ENCODE measurements at places on chromosomes 2 and 18. TPM values are rescaled to one million over a fixed set of nuclear protein-coding genes. Genes with fewer than 3 reads are reported as not detected.
A peak's percentile ranks its signal among the peaks of the same experiment; 100 is the strongest.

- H3K27ac ChIP-seq, result no peak overlapping the region
- no peaks in the 10 kb centered on the region for H3K36me3 ChIP-seq
- H3K4me1 ChIP-seq, result peaks cover 50% of the 10 kb centered on the region
- peak overlapping the region; percentile 52 for H3K4me3 ChIP-seq
- DNase-seq, result no peak
Measured at GRCh38 chr18:79521416-79522205, 125.9 kb downstream of the NFATC1 start.

DNA sequence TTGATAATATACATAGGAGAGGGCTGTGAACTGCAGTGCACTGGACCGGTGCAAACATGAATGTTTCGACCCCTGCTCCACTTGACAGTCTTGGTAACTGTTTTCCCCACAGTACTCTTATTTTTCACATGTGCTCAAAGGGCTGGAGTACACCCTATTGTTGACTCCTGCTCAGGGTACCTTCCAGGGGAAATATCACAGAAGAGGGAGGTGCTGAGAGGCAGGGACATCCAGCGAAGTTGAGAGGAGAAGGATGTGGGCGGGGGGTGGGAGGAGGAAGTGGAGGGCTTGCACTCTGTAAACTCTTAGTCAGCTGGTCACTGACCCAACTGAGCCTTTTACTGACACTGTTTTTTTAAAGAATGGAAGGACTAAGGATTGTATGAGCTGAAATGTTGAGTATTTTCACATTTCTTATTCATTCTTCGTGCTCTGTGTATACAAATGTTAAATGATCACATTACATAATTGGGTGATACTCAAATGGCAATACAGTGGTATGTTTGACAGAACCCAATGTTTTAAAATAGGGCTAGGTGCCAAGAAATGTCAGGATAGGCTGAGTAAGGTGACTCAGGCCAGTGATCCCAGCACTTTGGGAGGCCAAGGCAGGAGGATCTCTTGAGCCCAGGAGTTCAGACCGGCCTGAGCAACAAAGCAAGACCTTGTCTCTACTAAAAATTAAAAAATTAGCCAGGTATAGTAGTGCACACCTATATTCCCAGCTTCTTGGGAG is 10.0 kb downstream of the INPP4A start:
- DNase-seq, result peak; percentile 79
- peak overlapping the region; percentile 78 for H3K4me3 ChIP-seq
- H3K36me3 ChIP-seq, result no peaks in the 10 kb centered on the region

Gene CD8B2
- 0.61 TPM for total RNA-seq

- DNase-seq, result no peak
- H3K4me1 ChIP-seq, result no peaks in the 10 kb centered on the region
- no peak overlapping the region for H3K4me3 ChIP-seq
- H3K36me3 ChIP-seq, result peaks cover 4% of the 10 kb centered on the region
- H3K27me3 ChIP-seq, result peaks cover 30% of the 10 kb centered on the region
- no peak overlapping the region for H3K27ac ChIP-seq
Measured at GRCh38 chr18:61782545-61782944, 110.3 kb downstream of the RNF152 start.

Gene PAX8
- total RNA-seq, result 1.8 TPM

GRCh38 chr2:8332646-8333045 is 349.2 kb upstream of the ID2 start:
- H3K4me1 ChIP-seq, result peaks cover 62% of the 10 kb centered on the region
- no peaks in the 10 kb centered on the region for H3K27me3 ChIP-seq
- H3K36me3 ChIP-seq, result peaks cover 2% of the 10 kb centered on the region
- no peak for DNase-seq
- H3K27ac ChIP-seq, result peak overlapping the region; percentile 58

- no peaks in the 10 kb centered on the region for H3K4me1 ChIP-seq
- H3K27ac ChIP-seq, result no peak overlapping the region
- no peak for DNase-seq
- no peaks in the 10 kb centered on the region for H3K27me3 ChIP-seq
Measured at GRCh38 chr18:13653746-13654433, 72.5 kb downstream of the FAM210A start.

Gene TXNL1
- total RNA-seq, result 60.5 TPM

GRCh38 chr2:42367835-42368234 is 6.8 kb upstream of the COX7A2L start:
- no peaks in the 10 kb centered on the region for H3K4me1 ChIP-seq
- H3K36me3 ChIP-seq, result no peaks in the 10 kb centered on the region
- no peak for DNase-seq
- no peak overlapping the region for H3K4me3 ChIP-seq
- H3K27ac ChIP-seq, result no peak overlapping the region
- H3K27me3 ChIP-seq, result no peaks in the 10 kb centered on the region

GRCh38 chr18:22170421-22171257 is 1.2 kb downstream of the GATA6 start:
- no peak overlapping the region for H3K27ac ChIP-seq
- no peak for DNase-seq
- H3K4me1 ChIP-seq, result peaks cover 16% of the 10 kb centered on the region
- peaks cover 46% of the 10 kb centered on the region for H3K27me3 ChIP-seq

- H3K27me3 ChIP-seq, result peaks cover 30% of the 10 kb centered on the region
- no peaks in the 10 kb centered on the region for H3K36me3 ChIP-seq
- H3K4me1 ChIP-seq, result no peaks in the 10 kb centered on the region
- no peak overlapping the region for H3K4me3 ChIP-seq
- no peak for DNase-seq
Measured at GRCh38 chr2:10820562-10820961, 8.0 kb upstream of the PDIA6 start.

Gene LCT
- 0.50 TPM for total RNA-seq

GRCh38 chr2:88167740-88168139 is 2.4 kb upstream of the THNSL2 start:
- peaks cover 10% of the 10 kb centered on the region for H3K4me1 ChIP-seq
- no peak for DNase-seq
- no peak overlapping the region for H3K4me3 ChIP-seq
- H3K36me3 ChIP-seq, result no peaks in the 10 kb centered on the region

Gene ALLC
- total RNA-seq, result not detected

- H3K4me3 ChIP-seq, result no peak overlapping the region
- no peak overlapping the region for H3K27ac ChIP-seq
- no peaks in the 10 kb centered on the region for H3K4me1 ChIP-seq
- H3K27me3 ChIP-seq, result no peaks in the 10 kb centered on the region
- DNase-seq, result no peak
- peaks cover 4% of the 10 kb centered on the region for H3K36me3 ChIP-seq
Measured at GRCh38 chr2:79103214-79103613, 15.4 kb upstream of the REG1B start.

DNA sequence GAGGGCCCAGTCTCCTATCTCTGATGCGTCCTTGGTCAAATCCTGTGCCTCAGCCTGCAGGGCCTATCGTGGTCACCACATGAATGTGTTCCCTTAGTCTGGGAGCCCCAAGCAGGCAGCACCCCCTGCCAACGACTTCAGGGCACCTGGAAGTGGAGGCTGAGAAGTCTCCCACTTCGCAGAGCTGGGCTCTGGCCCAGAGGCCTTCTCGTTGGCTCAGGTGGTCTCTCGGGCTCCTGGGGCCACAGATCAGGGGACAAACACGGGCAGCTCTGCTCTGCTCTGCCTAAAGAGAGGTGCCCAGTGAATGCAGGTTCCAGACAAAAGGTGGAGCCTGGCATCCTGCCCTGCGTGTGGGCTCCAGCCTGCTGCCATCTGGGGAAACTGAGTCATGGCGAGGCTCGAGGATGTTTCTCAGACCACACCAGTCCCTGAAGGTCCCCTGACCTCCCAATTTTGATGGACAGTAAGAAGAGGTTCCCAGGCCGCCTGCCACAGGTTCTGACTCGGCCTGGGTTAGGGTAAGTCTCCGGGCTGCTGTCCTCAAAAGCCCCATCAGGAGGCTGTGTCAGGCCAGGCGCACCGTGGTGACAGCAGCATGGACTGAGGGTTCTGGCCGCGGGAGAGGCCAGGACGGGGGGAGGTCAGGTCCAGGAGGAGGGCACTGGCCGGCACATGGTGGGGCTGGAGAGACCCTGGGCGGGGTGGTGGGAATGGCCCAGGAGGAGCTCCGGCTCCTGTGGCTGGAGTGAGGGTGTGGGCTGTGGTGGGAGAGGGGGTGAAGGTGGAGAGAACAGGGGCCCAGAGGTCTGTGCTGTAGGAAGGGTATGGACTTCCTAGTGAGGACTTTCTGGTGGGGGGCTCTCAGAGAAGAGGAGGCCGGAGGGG is 1.4 kb upstream of the TEKT4 start:
- H3K36me3 ChIP-seq, result no peaks in the 10 kb centered on the region
- no peak overlapping the region for H3K4me3 ChIP-seq
- H3K27ac ChIP-seq, result no peak overlapping the region

DNA sequence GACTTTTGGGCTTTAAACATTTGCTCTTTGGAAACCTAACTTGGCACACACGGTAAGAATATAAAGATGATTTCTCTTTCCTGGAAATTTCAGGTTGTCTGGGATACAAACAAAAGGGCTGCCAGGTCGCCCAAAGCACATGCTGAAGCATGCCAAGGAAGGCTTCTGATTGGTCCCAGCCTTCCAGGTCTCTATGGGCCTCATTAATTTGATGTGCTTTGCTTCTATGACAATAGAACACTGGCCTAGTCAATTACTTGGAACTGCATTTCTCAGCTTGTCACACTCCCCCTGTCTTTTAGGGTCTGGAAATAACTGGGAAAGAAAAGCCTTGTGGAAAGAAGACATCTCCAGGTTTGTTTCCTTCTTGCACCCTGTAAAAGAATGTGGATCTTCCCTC is 228.9 kb downstream of the ADCYAP1 start:
- H3K4me1 ChIP-seq, result no peaks in the 10 kb centered on the region
- no peaks in the 10 kb centered on the region for H3K36me3 ChIP-seq
- no peak overlapping the region for H3K27ac ChIP-seq
- H3K4me3 ChIP-seq, result no peak overlapping the region
- no peak for DNase-seq
- no peaks in the 10 kb centered on the region for H3K27me3 ChIP-seq

DNA sequence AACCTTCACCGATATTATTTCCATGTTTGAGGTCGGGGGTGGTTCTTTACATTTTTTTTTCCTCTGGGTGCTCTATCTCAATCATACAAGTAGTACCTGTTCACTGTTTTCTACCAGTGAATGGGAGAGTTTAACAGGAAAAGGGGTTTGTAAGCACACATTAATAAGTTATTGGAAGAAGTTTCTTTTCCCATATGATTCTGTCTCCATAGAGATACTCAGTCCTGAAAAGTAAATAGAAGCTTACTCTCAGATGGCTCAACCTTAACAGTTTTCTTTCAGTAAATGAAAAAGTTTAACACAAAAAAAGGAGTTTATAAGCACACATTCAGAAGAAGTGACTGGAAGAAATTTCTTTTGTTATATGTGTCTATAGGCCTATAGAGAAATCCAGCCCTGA is 995.6 kb upstream of the SLC39A10 start:
- H3K4me1 ChIP-seq, result no peaks in the 10 kb centered on the region
- no peak overlapping the region for H3K4me3 ChIP-seq
- no peak for DNase-seq
- H3K27me3 ChIP-seq, result no peaks in the 10 kb centered on the region
- no peak overlapping the region for H3K27ac ChIP-seq

Gene SULT1C4
- not detected for total RNA-seq

DNA sequence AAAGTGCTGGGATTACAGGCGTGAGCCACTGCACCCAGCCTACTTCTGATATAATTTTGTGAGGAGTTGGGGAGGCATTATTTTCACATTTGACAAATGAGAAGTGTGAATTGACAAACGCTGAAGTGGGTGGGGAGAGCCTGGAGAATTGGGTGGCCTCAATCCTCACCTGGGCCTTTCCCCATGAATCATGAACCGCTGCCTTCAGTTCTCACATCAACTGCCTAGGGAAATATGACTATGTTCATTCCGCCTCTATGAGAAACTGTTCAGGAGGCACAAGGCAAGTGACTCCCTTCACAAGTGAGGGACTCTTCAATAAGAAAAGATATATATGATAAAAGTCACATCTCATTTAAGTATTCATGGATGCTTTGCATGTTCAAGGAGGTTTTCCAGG is 96.6 kb upstream of the RND3 start:
- no peaks in the 10 kb centered on the region for H3K4me1 ChIP-seq
- no peak overlapping the region for H3K4me3 ChIP-seq
- H3K36me3 ChIP-seq, result peaks cover 2% of the 10 kb centered on the region

GRCh38 chr2:237440819-237441281 is 26.9 kb upstream of the COL6A3 start:
- no peak for DNase-seq
- peaks cover 14% of the 10 kb centered on the region for H3K27me3 ChIP-seq
- peak overlapping the region; percentile 10 for H3K27ac ChIP-seq
- no peaks in the 10 kb centered on the region for H3K36me3 ChIP-seq
- H3K4me3 ChIP-seq, result peak overlapping the region; percentile 55

GRCh38 chr2:121722479-121722878 is 14.2 kb downstream of the NIFK start:
- H3K27ac ChIP-seq, result peak overlapping the region; percentile 62
- peaks cover 7% of the 10 kb centered on the region for H3K36me3 ChIP-seq
- peaks cover 8% of the 10 kb centered on the region for H3K4me1 ChIP-seq
- no peak for DNase-seq

Gene SCTR
- not detected for total RNA-seq

DNA sequence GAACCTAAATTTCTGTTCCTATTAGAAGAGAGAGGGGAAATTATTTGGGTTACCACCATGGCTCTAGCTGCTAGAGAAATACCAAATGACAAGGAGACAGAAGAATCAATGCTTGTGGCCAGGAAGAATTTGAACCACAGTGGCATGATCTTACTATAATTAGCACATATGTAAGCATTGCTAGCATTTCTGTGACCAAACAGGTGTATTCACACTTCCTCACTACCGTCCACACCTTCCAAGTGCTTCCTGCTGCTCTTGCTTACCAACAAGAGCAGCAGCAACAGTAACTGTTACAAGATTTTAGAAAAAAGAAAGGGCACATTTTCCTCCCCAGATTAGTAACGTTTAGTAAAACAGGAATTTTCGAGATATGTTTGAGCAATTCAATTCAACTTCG is 60.5 kb downstream of the CDH7 start:
- H3K36me3 ChIP-seq, result no peaks in the 10 kb centered on the region
- H3K27me3 ChIP-seq, result no peaks in the 10 kb centered on the region
- no peak overlapping the region for H3K4me3 ChIP-seq
- H3K27ac ChIP-seq, result no peak overlapping the region
- H3K4me1 ChIP-seq, result no peaks in the 10 kb centered on the region
- no peak for DNase-seq

Gene MERTK
- total RNA-seq, result 0.40 TPM

DNA sequence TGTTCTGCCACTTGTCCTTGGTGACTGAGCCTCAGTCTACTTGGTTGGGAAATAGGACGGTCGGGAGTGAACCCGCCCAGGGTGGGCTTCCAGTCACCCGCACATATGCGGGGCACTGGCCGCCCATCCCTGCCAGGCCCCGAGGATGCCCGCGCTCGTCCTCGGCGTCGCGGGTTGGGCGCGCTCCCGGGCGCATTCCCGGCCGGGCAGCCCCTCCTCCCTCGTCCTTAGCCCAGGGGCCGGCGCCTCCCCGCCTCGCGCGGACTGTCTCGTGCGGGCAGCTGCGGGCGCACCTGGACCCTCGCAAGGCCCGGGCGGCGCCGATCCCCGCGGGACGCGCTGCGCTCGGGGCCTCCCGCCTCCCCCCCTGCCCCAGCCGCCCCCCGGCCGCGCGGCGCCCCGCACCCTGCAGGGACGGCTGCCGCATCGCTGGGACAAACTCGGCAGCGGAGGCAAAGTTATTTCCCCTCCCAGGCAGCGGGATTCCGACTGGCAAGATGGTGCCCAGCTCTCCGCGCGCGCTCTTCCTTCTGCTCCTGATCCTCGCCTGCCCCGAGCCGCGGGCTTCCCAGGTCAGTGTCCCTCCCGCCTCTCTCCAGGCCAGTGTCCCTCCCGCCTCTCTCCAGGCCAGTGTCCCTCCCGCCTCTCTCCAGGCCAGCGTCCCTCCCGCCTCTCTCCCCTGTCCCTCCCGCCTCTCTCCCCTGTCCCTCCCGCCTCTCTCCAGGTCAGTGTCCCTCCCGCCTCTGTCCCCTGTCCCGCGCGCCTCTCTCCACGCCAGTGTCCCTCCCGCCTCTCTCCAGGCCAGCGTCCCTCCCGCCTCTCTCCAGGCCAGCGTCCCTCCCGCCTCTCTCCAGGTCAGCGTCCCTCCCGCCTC is at the start of gene FBLN7:
FBLN7 (plus strand) TSS at position 227 of the 874 bp plus-strand sequence; CDS start at position 498, 271 bp downstream.
- H3K4me3 ChIP-seq, result peak within 1 kb of the TSS; percentile 67
- H3K27ac ChIP-seq, result no peak within 1 kb of the TSS
- DNase-seq, result no peak
- H3K4me1 ChIP-seq, result peaks cover 7% of the 10 kb centered on the region
